Testis (tissue), 5 donors: ENCODE measurements at places on chromosomes 11 and 22.
A peak's percentile ranks its signal among the peaks of the same experiment; 100 is the strongest.

GRCh38 chr11:107473792-107474191, 16.2 kb upstream of the CWF19L2 start:
- DNase-seq, result no peak

DNA sequence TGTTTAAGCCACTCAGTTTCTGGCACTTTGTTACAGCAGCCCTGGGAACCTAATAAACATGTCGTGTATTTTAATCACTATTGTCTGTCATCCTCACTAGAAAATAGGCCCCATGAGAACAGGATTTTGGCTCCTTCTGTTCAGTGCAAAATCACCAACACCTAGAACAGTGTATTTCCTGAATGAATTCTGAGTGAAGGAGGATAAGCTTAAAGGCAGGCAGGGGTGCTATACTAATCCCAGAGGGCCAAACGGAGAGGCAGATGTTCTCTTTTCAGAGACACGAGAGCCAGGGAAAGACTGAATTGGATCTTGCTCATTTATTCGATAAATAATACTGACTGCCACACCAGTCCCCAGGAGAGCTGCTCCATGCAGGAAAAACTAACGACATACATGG, 10.4 kb downstream of the SMCO4 start:
- no peak for DNase-seq

- DNase-seq, result no peak
Observed at GRCh38 chr11:80872116-80872728, 1431.4 kb upstream of the TENM4 start.

DNA sequence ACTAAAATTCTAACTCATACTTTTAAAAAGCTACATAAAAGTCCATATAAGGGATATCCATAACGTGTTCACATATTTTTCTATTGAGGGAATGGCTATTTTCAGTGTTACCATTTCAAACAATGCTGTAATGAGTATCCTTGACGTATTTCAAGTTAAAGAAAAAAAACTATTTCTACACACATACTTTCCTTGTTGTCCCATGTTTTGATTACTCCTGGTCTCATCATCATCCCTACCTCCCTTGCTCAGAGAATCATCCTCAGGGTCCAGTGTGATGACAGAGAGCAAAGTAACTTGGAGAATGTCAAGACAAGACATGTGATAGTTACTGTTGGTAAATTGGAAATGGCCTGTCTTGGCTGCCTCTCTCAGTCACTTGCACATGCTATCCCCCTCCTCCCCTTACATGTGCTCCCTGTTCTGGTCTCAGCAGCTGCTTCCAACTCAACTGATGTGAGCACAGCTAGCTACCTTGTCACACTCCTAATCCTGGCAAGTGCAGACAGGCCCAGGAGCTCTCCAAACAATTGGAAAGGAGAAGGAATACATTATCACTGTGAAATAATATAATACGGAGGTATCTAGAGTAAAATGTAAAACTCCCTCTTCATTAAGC, 21.8 kb downstream of the NUMA1 start:
- no peak for DNase-seq

GRCh38 chr11:93169950-93170561, 27.7 kb downstream of the SLC36A4 start:
- no peak for DNase-seq

GRCh38 chr11:62423012-62423411, 4.2 kb downstream of the SCGB1A1 start:
- no peak for DNase-seq

DNA sequence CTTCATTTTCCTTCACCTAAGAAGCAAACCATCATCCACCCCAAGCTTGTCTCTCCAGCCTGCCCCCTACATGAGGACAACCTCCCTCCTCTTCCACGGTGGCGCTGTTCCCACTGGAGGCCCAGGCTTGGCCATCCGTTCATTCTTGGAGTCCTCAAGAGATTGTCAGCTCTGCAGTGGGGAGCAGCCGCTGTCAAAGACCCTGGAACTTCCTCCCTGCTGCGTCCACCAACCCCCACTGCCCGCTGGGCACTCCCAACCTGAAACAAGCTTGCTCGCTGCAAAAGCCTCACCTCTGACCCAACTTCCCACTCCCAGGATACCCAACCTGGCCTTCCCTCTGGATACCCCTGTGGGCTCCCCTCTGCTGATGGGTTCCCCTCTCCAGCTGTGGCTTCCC, 10.4 kb upstream of the CD81 start:
- DNase-seq, result no peak

DNA sequence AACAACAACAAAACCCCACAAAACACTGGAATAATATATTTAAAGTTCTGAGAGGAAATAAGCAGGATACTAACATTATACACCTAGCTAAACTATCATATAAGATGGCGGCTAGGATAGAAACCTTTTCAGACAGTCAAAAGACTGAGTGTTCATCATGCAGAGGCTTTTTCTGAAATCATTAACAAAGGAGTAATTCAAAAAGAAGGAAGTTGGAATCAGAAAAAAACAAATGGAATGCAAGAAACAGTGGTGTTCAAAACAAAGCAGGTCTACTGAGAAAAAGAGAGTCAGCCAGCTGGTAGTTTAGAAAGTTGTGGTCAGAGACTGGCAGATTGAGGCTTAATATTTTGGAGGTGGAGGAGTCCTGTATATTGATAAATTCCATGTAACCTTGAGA, 30.1 kb upstream of the ZBTB44 start:
- no peak for DNase-seq

GRCh38 chr11:33315822-33316221, 58.6 kb downstream of the HIPK3 start:
- no peak for DNase-seq

DNA sequence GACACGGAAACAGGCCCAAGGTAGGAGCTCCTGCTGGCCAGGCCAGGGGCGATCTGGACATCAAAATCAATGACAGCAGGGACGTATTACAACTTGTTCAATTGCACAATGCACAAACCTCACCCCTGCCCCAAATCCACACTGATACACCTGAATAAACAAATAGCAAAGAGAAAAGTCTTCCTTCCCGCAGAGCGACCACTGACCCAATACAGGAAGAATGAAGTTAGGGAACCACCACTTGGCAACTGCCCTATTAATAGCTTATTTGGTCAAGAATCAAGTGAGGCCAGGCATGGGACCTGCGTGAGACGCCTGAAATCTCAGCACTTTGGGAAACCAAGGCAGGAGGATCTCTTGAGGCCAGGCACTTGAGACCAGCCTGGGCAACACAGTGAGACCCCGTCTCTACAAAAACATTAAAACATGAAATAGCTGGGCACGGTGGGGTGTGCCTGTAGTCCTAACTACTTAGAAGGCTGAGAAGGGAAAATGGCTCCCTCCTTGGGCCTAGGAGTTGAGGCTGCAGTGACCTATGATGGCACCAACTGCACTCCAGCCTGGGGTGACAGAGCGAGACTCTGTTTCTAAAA, 109.1 kb downstream of the MED15 start:
- DNase-seq, result no peak

DNA sequence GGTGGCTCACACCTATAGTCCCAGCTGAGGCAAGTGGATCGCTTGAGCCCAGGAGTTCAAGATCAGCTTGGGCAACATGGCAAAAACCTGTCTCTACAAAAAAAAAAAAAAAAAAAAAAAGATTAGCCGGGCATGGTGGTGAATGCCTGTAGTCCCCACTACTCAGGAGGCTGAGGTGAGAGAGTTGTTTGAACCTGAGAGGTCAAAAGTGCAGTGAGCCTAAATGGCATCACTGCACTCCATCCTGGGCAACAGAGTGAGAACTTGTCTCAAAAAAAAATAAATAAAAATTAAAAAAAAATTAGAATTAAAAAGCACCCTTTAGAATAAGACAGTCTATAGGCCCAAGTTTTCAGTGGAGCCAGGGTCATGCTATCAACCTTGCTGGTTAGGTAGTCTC, 95.5 kb downstream of the PDHX start:
- DNase-seq, result no peak

- no peak for DNase-seq
Observed at GRCh38 chr11:18312663-18313420, 9.1 kb downstream of the HPS5 start.

DNA sequence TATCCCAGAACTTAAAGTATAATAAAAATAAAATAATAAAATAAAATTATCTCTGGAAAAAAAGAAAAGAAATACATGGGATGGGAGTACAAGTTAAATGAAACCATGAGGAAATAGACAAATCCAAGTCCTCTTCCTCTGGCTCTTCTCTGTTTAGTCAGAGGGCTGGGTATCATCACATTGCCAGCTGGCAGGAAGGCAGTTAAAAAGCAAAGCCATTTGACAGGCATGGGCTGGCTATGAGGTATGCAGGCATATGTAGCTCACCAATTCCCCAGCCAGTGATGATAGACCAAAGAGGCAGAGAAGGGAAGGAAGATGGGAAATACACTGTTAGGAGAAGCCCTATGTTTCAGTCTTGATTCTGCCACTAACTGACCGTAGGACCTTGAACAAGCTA, 6.5 kb downstream of the LYVE1 start:
- DNase-seq, result no peak

DNA sequence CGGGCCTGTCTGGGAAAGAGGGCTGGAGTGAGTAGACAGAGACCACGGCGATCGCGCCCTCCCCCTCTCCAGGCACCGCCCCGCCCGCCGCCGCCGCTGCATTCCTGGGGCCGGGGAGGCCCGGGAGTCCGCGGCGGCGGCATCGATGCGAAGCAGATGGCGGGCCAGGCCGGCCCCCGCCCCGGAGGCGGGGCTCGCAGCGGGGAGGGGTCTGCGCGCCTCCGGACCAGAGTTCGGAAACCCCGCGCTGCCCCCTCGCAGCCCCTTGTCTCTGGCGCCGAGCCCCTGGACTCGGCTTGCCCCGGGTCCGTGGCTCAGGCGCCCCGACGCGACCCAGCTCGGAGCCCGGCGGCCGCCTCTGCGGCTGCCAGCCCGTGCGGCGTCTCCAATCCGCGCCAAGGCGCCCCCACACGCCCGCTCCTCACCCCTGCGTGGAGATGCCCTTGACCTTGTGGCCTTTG, 1.3 kb downstream of the SCARF2 start:
- DNase-seq, result no peak

GRCh38 chr22:44286646-44287045, 26.1 kb downstream of the SHISAL1 start:
- DNase-seq, result no peak

DNA sequence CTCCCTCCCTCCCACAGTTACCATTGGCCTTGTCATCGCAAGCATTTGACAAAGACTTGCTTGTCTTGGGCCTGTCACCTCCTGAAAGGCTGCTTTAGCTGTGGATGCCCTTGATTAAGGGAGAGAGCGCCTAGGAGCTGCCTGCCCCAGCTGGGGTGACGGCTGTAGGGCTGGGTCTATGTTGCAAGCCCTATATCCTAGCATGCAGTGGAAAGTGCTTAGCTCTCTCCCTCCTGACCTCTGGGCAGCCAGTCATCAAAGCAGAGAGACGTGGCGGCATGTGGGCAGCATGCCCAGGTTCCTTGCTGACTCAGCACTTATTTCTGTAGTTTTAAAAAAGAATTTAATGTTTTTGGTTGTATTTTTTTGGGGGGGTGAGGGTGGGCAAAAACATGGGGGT, 75.9 kb downstream of the BARX2 start:
- DNase-seq, result peak; percentile 60
